Chondrocyte (in vitro differentiated cells): ENCODE measurements at places on chromosomes 16 and 17. TPM values are rescaled to one million over a fixed set of nuclear protein-coding genes. Genes with fewer than 3 reads are reported as not detected.

GRCh38 chr16:81625544-81626153 is 153.4 kb upstream of the PLCG2 start:
- no peak overlapping the region for H3K4me3 ChIP-seq
- H3K27me3 ChIP-seq = no peaks in the 10 kb centered on the region
- no peak for DNase-seq

GRCh38 chr17:55458978-55459377 is 37.3 kb upstream of the MMD start:
- H3K27me3 ChIP-seq = no peaks in the 10 kb centered on the region
- DNase-seq = no peak
- H3K4me1 ChIP-seq = no peaks in the 10 kb centered on the region
- no peaks in the 10 kb centered on the region for H3K36me3 ChIP-seq
- no peak overlapping the region for H3K4me3 ChIP-seq

- no peak for DNase-seq
- no peaks in the 10 kb centered on the region for H3K36me3 ChIP-seq
- H3K4me1 ChIP-seq = peaks cover 18% of the 10 kb centered on the region
- H3K27me3 ChIP-seq = no peaks in the 10 kb centered on the region
These were observed 432.6 kb downstream of the MAF start for GRCh38 chr16:79167893-79168292.

DNA sequence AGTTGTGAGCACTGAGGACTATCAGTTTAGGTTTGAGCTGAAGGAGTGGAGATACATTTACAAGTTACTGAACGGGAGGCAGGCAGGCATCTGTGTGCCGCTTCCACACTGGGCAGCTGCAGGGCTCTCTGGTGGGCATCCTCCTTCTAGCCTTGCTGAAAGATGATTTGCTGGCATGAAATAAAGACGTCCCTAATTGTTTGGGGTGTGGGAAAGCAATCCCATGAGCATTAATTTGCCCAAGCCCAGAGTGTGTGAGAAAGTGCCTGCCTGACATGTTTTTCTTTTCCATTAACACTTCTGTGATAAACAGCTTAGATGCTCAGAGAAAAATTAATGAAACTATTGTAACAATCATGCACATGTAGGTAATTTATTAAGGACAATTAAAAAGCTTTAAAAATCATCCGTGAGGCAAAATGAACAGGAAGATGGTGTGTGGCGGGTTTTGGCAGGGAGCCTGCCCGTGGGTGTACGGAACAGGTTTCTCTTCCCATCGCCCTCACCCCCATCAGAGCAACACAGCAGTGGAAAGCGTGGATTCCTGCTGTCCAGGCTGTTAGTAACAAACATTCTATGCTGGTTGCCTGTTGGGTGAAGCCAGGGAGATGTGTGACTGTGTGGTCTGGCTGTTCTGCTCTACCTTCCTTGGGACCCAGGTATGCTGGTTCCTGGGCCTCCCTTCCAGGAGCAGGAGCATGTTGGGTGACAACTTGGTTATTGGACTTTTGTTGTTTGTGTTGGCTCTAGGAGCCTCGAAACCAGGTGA is 191.9 kb downstream of the MSI2 start:
- no peak overlapping the region for H3K4me3 ChIP-seq
- no peaks in the 10 kb centered on the region for H3K36me3 ChIP-seq
- H3K27ac ChIP-seq = no peak overlapping the region
- no peaks in the 10 kb centered on the region for H3K27me3 ChIP-seq
- DNase-seq = peak; percentile 30
- H3K4me1 ChIP-seq = peaks cover 29% of the 10 kb centered on the region

The EMC8 gene
- 26.3 to 30.1 TPM (median 27.4 TPM) in 3 replicates for total RNA-seq
